NCI-H1105 treated with DMSO at 0.1 percent for 48 hours (cell line): ENCODE measurements at places on chromosomes 2 and 18.
A peak's percentile ranks its signal among the peaks of the same experiment; 100 is the strongest.

- DNase-seq, result no peak
Observed at GRCh38 chr2:104465981-104466380, 387.9 kb upstream of the POU3F3 start.

- DNase-seq, result no peak
Observed at GRCh38 chr2:240146141-240146561, 5.7 kb upstream of the OTOS start.

DNA sequence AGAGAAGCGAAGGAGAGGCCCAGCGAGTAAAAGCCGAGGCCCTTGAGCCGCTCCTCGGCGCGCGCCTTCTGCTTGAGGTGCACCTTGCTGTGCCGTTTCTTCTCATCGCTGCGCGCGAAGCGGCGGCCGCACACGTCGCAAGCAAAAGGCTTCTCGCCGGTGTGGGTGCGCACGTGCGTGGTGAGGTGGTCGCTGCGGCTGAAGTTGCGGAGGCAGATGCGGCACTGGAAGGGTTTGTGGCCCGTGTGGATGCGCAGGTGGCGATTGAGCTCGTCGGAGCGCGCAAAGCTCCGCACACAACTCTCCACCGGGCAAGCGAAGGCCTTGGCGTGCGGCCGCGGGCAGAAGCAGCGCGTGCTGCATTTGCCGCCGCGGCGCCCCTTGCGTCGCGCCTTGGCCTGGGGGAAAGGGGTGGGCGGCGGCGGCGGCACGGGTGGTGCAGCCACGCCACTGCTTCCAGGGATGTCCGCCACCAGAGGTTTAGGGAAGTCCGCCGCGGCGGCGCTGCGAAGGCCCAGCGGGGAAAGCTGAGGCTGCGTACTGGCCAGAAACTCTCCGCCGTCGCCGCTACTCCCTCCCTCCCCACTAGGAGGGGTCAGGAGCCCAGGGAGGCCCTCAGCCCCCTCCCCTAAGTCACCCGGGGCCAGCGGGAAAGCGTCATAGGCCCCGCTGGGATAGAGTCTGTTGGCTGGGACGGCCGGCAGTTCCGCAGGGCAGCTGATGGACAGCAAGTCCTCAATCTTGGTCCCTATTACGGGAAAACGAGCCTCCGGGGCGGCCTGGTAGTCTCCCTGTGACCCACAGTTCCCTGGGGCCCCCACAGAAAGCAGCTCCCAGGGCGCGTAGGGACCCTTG lies 1.7 kb downstream of the EGR4 start:
- peak; percentile 21 for DNase-seq

- DNase-seq, result no peak
Observed at GRCh38 chr2:196054631-196055030, 14.0 kb downstream of the DNAH7 start.
